ENCODE measurements at places on chromosomes 7 and 10. TPM values are rescaled to one million over a fixed set of nuclear protein-coding genes. Genes with fewer than 3 reads are reported as not detected.
A peak's percentile ranks its signal among the peaks of the same experiment; 100 is the strongest.

- DNase-seq = no peak
Measured at GRCh38 chr7:66187905-66188304, 17.2 kb upstream of the TPST1 start.

- DNase-seq = no peak
Measured at GRCh38 chr10:104247513-104248146, 7.1 kb upstream of the GSTO1 start.

DNA sequence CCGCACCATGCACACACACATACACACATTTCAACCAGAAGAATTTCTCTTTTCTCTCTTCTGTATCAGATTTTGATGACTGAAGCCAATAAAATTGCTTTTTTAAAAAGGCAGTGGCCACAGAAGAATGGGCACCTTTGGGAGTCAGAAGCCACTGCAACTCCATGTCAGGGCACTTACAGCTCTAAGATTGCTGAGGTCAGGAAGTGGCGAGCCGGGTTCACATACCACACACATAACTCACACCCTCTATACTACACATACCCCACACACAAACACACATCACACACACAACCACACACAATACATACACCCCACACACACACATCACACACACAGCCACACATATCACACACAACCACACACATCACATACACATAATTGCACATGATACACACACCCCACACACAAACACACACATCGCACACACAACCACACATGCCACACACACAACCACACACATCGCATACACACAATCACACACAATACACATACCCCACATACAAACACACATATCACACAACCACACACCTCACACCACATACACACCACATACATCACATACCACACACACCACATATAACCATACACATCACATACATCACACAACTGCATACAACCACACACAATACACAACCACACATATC, 31.2 kb downstream of the GPRIN2 start:
- DNase-seq = no peak

- no peak for DNase-seq
Measured at GRCh38 chr10:117511601-117512390, 30.8 kb upstream of the EMX2 start.

DNA sequence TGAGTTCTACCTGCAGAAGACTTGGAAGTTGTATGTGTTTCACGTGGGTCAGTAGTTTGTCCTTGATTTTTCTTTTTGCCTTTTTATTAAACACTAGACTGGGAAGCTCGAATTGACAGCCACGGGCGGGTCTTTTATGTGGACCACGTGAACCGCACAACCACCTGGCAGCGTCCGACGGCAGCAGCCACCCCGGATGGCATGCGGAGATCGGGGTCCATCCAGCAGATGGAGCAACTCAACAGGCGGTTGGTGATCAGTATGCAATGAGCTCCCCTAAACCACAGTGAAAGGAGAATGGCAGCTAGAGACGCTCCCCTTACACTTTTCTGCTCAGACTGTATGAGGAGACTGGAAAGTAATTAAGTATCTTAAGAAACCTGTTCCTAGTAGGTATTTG, 126.7 kb upstream of the STK17A start:
- no peak for DNase-seq

DNA sequence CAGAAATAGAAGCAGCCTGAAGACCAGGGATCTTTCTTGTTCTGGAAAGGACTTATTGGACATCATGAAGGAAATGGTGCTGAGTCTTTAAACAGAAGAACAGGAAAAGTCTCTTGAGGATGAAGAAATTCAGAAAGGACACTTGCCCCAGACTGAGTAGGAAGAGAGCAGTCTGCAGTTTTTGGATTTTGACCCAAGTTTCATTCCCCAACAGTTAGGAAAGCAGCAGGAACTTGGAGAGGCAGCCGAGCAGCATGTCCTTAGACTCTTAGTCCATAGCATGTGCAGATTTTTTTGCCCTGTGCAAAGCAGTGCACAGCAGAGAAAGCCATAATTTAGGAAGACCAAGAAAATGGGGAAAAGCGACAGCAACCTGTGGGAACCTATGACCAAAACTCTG, 927.2 kb upstream of the AUTS2 start:
- DNase-seq = no peak

DNA sequence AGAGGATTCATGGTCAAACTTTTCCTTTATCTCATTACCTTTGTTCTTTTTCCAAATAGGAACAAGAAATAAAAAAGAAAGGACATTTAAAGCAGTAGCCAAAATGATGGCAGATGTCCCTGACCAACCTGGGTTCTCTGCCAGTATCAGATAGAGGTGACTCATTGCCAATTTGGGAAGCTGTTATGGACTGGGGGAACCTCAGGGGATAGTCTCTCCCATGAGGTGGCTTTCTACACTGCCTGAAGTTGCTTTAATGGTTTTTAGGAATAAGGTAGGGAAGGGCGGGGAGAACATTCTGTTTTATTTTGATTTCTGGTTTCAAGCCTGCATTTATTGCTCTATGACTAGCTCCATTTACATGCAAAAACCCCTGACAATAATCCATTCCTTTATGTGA, 457.9 kb upstream of the TPK1 start:
- no peak for DNase-seq

GRCh38 chr7:20651960-20652544, 36.6 kb downstream of the ABCB5 start:
- DNase-seq = no peak

DNA sequence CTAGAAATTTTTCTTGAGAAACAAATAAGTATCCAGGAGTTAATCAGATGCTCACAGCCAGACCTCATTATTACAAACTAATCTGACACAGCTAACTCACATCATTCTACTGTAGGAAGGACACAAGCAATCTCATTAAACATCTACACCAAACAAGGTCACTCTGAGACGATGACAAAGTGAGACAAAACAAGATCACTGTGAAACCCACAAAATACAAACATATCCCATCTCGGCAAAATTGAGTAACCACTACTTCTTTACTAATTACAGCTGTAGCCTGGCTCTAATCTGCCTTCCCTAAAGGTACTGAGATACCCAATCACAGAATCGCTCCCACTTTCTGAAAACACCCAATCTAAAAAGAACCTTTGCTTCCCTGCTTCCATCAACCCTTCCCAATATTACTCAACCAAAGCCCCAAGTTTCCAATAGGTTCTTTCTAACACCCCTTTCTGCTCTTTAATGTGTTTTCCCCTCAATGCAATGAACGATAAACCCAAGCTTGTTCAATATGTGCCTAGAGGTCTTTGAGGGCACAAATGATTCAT, 26.9 kb downstream of the CCDC6 start:
- no peak for DNase-seq

DNA sequence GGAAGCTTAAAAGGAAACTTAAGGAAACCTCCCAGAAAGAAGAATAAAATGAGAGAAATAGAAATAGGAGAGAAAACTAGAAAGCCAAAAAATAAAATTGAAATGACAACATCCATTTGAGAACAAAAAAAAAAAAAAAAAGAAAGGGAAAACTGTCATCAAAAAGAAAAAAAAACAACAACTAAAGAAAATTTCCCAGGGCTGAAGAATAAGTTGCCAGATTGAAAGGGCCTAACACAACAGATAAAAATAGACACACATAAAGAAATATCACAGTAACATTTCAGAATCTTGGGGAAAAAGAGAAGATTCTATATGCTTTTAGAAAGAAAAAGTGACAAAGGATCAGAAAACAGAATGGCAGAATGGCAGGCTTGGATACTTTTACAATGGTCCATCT, 157.1 kb downstream of the JMJD1C start:
- DNase-seq = no peak

DNA sequence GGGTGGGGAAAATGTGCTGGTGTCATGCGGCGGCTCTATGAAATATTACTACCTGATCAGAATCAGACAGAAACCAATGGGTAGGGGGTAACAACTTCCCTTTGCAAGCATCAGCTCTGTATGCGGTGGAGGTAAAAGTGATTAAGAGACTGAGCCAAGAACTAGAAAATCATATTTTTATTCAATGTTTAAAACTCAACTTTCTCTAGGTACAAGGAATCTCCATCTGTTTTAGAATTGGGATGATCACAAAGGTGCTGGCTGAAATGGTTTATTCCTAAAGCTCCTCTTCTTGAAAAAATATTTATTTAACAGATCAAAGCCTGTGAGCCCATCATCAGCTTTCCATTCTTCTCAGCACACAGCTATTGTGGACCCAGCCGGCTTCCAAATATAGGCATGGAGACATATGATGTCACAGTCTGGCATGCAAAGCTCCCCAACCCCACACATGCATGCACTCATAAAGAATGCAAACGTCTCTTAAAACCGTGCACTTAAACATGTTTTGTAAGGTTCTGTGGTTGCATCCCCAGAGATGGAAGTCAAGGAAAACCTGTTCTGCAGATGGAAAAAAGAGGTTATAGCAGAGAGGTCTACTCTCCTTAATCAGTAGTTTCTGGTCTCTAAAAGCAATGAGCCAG, 126.0 kb downstream of the SKIDA1 start:
- DNase-seq = no peak

- peak; percentile 30 for DNase-seq
Measured at GRCh38 chr7:93228302-93228701, 2.0 kb upstream of the HEPACAM2 start.

DNA sequence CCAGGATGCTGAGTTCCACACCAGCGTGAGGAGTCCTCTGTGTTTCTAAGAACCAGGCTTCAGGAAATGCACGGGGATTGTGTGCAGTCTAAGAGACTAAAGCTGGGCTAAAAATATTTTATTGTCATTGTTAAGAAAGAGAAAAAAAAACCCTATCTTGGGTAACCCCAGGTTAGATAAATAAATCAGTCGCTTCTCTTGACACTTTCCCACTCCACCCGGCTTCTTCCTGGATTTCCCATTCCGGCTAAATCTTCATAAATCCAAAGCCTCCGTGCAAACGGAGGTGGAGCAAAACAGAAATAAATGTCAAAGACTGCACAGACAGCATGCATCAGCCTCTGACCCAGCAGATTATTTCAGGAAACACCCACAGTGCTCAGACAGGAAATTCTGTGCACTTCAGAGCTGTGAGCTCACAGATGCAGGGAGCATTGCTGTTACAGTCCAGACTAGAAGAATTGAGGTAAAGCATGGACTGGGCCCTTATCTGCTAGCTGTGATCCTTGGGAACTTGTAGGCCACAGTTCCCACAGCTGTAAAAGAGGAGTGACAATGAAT, 44.8 kb upstream of the GRID1 start:
- no peak for DNase-seq

- no peak for DNase-seq
Measured at GRCh38 chr7:134083766-134084487, 43.2 kb upstream of the LRGUK start.

- no peak for DNase-seq
Measured at GRCh38 chr10:114256822-114257221, 17.8 kb downstream of the VWA2 start.

- DNase-seq = no peak
Measured at GRCh38 chr10:19178675-19179074, 130.1 kb downstream of the MALRD1 start.

DNA sequence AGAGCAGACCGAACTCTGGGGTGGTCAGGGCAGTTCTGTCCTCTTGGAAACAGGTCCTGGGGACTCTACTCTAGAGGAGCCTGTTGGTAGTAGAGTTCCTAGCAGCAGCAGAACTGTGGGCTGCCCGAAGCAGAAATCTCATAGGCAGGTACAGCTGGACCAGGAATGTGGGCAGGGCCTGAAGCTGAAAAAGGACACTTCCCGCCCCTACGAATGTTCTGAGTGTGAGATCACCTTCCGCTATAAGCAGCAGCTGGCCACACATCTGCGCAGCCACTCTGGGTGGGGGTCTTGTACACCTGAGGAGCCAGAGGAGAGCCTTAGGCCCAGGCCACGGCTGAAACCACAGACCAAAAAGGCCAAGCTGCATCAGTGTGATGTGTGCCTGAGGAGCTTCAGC, 8.3 kb upstream of the ZNF783 start:
- no peak for DNase-seq

GRCh38 chr7:75776295-75776971, 4.4 kb upstream of the CCL26 start:
- DNase-seq = no peak

DNA sequence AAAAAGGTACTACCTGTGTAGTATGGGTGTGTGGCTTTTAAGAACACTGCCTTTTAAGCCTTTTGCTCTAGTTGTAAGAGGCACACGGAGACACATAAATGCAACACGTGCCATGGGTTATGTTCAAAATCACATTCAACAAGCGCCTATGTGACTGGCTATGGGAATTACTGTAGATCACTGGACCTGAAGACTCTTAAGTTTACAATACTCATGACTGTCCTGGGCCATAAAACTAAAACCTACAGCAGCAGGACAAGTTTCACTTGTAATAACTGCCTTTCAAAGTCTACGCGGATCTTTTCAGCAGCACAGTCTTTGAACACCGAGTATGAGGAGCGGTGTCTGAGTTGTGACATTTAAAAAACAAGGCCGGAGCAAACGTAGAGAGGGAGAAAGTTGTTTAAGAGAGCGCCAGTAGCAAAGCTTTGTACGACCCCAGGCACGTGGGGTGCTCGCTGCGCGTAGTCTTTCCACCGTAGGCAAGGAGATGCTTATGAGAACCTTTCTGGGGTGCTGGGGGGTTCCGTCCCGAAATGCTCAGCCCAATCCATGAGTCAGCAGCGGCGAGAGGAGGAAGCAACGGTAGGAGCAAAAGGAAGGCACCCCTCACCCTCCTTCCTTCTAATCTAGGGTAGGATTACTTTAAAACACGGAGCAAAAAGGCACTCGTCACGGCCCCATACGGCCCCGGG, 662 bp downstream of the DNAJC2 start:
- no peak for DNase-seq

DNA sequence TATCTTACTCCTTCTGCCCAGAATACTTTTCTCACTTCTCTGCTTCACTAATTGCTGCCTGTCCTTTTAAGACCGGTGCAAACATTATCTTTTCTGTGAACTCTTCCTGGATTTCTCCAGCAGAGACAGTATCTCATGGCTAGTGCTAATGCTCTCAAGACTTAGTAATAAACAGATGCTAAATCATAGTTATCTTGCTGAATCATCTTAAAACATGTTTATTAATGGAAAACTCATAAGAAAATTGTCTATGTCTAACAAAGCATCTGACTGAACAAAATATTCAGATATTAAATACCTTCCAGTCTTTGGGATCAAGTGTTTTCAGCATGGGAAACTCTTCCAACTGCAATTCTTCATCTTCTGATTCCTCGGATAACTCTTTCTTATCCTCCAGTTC, 3.1 kb downstream of the DNAJC2 start:
- no peak for DNase-seq

Gene ELMO1
- 96.8 TPM for total RNA-seq

Gene MINDY3
- total RNA-seq = 63.5 TPM

Gene CTTNBP2
- total RNA-seq = 63.5 TPM

Gene IKZF1
- 2.4 TPM for total RNA-seq

Gene CLCN1
- not detected for total RNA-seq

Gene GOLGA7B
- total RNA-seq = 10.2 TPM

Gene NEURL1
- 16.8 TPM for total RNA-seq

Gene MOGAT3
- total RNA-seq = not detected

Gene HMX2
- not detected for total RNA-seq

Gene NPSR1
- total RNA-seq = 4.4 TPM

Gene C10orf53
- total RNA-seq = 0.18 TPM

Gene NUTM2B
- total RNA-seq = 1.3 TPM

Gene C7orf33
- 0.64 TPM for total RNA-seq

Gene FOXI2
- total RNA-seq = not detected

Gene MET
- 1.6 TPM for total RNA-seq

Gene CUX1
- total RNA-seq = 59.8 TPM

Gene ADRB1
- total RNA-seq = 1.6 TPM

Gene ADCYAP1R1
- total RNA-seq = 56.7 TPM

Gene CASD1
- total RNA-seq = 96.2 TPM

Data from cerebellum (tissue), 4 donors.